Forelimb muscle (tissue), 1 donor: ENCODE measurements at places on chromosomes 6 and 20. TPM values are rescaled to one million over a fixed set of nuclear protein-coding genes. Genes with fewer than 3 reads are reported as not detected.

The TRIM31 gene
- polyA plus RNA-seq, result not detected

The VIP gene
- polyA plus RNA-seq, result 2.3 TPM

GRCh38 chr20:45052698-45053429, 48.1 kb downstream of the KCNS1 start:
- no peak for DNase-seq

- DNase-seq, result no peak
Measured at GRCh38 chr20:17708675-17709360, 9.1 kb downstream of the BANF2 start.

DNA sequence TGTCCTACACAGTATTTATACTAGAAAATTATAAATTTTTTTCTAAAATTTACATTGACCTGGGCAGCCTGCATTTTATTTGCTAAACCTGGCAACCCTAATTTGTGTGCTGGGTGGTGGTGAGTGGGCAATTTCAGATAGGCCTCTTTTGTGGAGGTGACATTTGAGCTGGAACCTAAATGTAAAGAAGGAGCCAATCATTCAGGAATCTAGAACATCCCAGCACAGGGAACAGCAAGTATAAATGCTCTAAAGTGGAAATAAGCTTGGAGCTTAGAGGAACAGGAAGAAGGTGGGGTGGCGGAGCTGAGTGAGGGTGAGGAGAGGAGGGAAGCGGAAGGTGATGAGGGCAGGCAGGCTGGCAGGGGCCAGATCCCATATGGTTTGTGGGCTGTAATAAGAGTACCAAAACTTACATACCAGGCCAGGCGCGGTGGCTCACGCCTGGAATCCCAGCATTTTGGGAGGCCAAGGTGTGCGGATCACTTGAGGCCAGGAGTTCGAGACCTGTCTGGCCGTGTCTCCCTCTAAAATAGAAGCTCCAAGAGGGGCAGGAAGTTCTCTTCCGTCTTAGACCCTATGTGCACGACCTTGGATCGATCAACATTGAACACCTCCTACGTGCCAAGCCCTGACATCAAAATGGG, 549 bp upstream of the CSE1L start:
- DNase-seq, result peak; percentile 6

- no peak for DNase-seq
Measured at GRCh38 chr6:34338811-34339210, 53.7 kb downstream of the NUDT3 start.

DNA sequence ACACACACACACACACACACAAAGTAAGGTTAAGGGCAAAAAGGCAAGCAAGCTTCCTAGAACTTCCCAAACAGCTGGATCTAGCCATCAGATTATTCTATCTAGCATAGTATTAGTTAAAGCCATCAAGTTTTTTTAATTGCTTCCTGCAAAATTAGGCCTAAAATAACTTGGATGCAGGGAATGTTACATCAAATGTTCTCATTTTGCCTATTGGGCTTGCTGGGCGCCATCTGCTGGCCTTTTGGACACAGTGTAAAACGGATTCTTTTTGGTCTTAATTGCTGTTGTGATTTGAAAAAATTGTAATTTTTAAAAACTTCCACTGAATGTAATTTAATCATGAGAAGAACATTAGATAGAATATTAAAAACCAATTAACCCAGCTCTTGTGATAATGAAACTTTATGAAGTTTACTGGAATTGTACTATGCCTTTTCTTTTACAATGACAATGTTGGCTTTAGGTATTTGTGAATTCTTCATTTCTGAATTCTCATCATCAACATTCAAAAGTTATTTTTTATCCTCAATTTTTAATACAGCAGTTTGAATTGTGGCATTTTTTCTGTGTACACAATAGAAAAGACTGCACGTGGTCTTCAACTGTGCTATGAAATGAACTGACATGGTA, 6.8 kb downstream of the MKKS start:
- DNase-seq, result no peak

- DNase-seq, result peak; percentile 82
Measured at GRCh38 chr6:127383988-127384387, 40.6 kb upstream of the ECHDC1 start.

The COL21A1 gene
- 101 TPM for polyA plus RNA-seq

DNA sequence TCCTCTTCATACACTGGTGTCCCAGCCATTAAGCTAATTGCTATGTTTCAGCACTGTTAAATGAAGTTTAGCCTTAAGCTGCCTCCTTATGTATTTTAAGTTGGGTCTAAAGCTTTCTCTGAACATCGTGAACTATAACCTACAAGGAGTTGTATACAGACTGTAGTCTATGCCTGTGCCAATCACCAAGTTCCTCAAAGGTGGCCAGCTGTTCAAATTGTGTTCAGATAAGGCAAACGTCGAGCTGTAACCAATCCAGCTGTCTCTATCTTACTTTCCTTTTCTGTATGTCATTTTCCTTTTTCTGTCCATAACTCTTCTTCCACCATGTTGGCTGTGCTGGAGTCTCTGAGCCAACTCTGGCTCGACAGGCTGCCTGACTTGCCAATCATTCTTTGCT, 199.6 kb downstream of the OGFRL1 start:
- DNase-seq, result no peak

GRCh38 chr20:46010491-46011391, 2.0 kb downstream of the MMP9 start:
- no peak for DNase-seq

The PGC gene
- not detected for polyA plus RNA-seq

DNA sequence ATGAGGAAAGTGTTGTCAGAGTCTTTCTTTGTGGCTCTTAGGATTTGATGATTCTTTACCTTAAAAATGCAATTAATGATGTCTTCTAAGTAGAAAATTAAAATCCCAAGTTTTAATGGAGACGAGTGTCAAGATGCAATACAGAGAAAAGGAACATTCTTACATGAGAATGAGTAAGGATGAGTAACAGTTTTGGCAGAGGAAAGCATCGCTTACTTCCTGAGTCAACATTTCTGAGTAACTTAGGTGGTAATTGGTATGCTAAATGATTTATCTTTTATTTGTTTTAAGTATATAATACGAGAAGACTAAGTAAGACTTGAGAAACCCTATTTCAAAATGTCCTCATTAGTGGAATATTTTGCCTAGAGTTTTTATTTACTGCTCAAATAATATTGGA, 101.3 kb downstream of the RTN4IP1 start:
- DNase-seq, result no peak

DNA sequence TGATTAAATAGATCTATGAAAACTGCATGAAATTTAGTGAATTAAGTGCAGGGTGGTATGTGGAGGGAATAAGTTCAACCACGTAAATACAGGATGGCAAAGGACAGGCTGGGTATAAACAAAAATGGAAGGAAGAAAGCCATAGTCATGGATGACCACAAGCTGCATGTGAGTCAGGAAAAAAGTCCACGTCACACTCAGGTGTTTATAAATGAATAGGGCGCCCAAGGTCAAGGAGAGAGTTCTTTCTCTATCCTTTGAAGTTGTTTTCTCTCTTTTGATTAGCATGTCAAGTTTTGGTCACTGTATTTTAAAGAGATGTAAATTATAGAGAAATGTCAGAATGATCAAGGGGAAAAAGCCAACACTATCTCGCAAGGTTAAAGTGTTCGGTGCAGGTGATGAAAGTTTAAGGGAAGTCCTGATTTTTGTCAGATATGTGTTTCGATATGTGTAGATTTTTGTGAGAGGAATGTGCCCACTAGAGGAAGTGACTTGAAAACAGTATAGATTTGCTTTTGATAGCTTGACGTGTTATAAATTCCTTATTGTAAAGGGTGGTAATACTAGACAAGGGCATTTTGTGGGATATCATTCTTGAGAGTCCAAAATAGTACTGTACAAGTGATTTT, 58.7 kb downstream of the MAP3K4 start:
- DNase-seq, result no peak

- DNase-seq, result no peak
Measured at GRCh38 chr6:34094474-34095135, 51.3 kb downstream of the GRM4 start.

GRCh38 chr6:106116125-106116832, 30.1 kb downstream of the PRDM1 start:
- no peak for DNase-seq

The BMP7 gene
- 3.4 TPM for polyA plus RNA-seq

The RIPPLY2 gene
- polyA plus RNA-seq, result not detected

DNA sequence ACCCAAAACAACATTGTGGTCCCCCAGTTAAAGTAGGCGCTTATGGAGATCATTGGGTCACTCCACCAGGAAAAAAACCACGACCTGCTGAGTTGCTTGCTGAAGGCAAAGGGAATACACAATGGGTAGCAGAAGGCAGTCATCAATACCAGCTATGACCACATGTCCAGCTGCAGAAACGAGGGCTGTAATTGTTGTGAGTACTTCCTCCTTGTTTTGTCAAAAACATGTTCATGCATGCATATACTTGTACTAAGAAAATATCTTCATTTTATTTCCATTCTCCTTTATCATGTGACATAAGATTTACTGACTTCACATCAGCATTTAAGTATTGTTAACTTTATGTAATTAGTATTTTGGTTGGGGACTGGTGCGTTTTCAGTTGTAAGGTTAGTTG, 16.9 kb downstream of the SERINC1 start:
- DNase-seq, result no peak

The MMUT gene
- polyA plus RNA-seq, result 18.8 TPM

The CDC25B gene
- 86.6 TPM for polyA plus RNA-seq
